Lung (tissue), 17 donors: ENCODE measurements at places on chromosomes 6 and 20. TPM values are rescaled to one million over a fixed set of nuclear protein-coding genes. Genes with fewer than 3 reads are reported as not detected.

GRCh38 chr6:14454473-14454775, 336.9 kb downstream of the CD83 start:
- no peaks in the 10 kb centered on the region for H3K36me3 ChIP-seq
- no peak for DNase-seq
- H3K27me3 ChIP-seq = no peaks in the 10 kb centered on the region
- no peak overlapping the region for H3K27ac ChIP-seq
- peaks cover 33% of the 10 kb centered on the region for H3K4me1 ChIP-seq

Gene SIGLEC1
- polyA plus RNA-seq = 18.1 TPM

DNA sequence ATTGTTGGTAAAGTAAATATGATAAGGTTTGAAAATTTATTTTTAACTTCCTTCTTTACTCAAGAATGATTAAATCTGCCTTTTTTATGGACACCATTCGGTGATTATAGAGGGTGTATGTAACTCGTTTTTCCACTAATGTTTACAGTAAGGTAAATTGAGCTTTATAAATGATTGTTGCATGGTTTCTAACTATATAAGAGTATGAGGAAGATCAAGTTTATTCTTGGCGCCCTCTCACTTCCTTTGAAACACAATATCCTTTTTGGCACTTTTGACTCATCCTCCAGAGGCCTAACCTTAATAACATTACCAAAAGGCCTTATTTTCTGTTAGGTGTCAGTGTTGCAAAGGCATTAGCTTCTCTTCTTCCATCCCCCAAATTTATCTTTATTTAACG, 41.8 kb upstream of the MTRF1L start:
- H3K27me3 ChIP-seq = no peaks in the 10 kb centered on the region
- no peaks in the 10 kb centered on the region for H3K36me3 ChIP-seq
- H3K4me1 ChIP-seq = no peaks in the 10 kb centered on the region
- no peak for DNase-seq

- peaks cover 2% of the 10 kb centered on the region for H3K4me1 ChIP-seq
- H3K27me3 ChIP-seq = no peaks in the 10 kb centered on the region
- H3K27ac ChIP-seq = no peak overlapping the region
- H3K36me3 ChIP-seq = no peaks in the 10 kb centered on the region
- peak; percentile 80 for DNase-seq
- H3K4me3 ChIP-seq = no peak overlapping the region
Observed at GRCh38 chr6:66538551-66539135, 831.6 kb upstream of the EYS start.

DNA sequence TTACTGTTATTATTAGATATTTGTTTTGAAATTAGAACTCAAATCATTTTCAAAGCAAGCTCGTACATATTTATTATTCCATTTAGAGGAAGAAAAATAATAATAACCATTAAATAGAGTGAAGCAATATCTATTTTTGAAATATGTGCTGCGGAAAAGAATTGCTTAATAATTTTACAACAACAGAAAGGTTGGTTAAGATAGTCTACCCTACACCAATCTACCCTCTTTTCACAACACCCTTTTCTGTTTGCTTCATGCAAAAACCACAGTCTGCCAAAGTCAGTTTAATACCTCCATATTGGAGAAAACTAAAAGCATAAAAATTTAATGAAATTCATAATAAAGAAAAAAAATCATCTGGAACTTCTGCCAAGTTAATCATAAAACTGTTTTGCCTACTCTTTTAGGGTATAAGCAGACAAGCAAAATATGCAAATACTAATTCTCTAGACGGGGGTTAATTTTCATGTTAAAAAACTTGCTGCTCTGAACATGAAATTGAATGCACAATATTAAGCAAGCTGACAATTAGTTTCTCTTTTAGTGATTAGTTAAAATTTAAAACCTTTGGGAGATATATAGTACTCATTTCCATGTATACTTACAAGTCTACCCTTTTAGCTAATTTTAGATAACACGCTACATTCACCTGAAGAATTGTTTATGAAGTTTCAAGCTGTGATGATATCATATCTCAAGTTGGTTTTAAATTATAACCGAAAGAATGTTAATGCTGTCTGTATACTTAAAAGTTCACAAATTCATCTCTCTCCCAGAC, 100.2 kb downstream of the AHI1 start:
- no peaks in the 10 kb centered on the region for H3K27me3 ChIP-seq
- H3K4me3 ChIP-seq = no peak overlapping the region
- no peak overlapping the region for H3K27ac ChIP-seq
- H3K36me3 ChIP-seq = no peaks in the 10 kb centered on the region
- no peaks in the 10 kb centered on the region for H3K4me1 ChIP-seq

- peaks cover 20% of the 10 kb centered on the region for H3K36me3 ChIP-seq
- H3K27me3 ChIP-seq = no peaks in the 10 kb centered on the region
- no peak overlapping the region for H3K27ac ChIP-seq
- H3K4me3 ChIP-seq = no peak overlapping the region
- H3K4me1 ChIP-seq = no peaks in the 10 kb centered on the region
Observed at GRCh38 chr20:44501448-44501847, 20.4 kb downstream of the SERINC3 start.

DNA sequence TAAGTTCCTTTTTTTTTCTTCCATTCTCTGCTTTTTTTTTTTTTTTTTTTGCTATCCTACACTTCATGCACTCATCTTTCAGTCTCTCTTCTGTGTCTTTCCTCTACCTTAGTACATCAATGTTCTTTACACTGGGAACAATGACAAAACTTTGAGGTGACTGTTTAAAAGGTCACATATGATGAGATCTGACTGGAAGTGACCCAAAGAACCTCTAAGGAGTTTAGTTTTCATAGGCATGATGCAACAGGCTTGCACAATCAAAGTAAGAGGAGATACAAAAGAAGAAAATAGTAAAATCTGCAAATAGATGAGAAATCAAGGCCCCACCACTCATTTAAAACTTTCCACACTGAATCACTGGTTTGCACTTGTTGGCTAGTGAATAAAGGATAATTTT, 840.8 kb downstream of the TBC1D32 start:
- no peak overlapping the region for H3K27ac ChIP-seq
- no peak overlapping the region for H3K4me3 ChIP-seq
- no peak for DNase-seq
- H3K36me3 ChIP-seq = no peaks in the 10 kb centered on the region

DNA sequence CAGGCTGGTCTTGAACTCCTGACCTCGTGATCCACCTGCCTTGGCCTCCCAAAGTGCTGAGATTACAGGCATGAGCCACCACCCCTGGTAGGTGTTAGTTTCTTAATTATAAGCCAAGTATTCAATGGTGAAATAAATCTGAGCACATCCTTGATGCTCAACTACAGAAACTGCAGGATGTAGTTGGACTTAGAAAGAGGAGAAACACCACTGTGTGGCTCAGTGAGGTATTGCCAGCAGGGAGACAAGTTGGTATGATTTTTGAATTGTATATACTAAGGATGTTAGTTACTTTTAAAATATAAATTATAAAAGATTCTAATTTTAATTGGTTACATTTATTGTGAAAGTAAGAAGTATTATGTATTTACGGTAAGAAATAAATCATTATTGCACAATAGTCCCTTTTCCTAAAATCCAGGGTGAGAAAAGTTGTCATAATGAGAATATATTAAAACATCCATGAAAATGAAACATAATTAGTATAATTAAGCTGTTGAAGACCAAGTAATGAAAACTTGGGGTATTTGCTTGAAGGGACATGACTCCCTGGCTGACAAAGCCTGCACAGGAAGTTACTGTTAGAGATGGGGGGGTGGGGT, 17.6 kb downstream of the SLC18B1 start:
- no peak overlapping the region for H3K4me3 ChIP-seq
- H3K27ac ChIP-seq = no peak overlapping the region
- peak; percentile 26 for DNase-seq
- H3K36me3 ChIP-seq = peaks cover 6% of the 10 kb centered on the region

DNA sequence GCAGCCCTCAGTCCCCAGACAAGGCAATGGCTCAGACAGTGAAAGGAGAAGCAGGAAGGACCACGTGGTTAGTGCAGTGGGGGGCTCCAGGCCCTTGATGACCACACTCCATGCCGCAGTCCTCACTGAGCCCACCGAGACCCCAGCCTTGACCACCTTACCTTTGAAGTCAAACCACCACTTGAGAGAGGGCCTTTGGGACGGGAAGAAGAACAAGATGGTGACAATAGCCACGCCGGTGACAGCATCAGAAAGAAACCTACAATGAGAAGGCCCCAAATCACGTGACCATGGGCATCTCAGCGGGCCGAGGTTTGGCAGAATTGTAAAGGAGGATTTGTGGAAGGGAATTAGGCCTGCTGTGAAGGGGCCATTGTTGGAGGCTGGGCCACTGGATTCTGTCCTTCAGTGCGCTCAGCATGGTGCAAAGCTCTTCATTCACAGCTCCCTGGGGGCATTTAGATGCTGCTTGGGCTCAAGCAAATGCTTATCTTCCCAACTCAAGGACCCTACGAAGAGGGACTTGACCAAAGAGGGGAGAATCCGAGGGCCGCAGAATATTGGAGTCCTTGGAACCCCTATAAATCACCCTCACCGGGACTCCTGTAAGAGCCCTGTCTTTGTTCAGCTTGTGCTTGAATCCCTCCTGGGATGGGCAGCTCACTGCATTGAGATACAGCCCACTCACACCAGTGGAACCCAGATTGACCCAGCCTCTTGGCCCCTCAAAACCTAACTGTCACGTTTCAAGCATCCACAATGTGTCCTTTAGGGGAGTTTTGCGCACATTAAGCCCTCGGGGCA, 33.2 kb upstream of the OCSTAMP start:
- H3K27me3 ChIP-seq = no peaks in the 10 kb centered on the region
- H3K36me3 ChIP-seq = no peaks in the 10 kb centered on the region
- no peak for DNase-seq

DNA sequence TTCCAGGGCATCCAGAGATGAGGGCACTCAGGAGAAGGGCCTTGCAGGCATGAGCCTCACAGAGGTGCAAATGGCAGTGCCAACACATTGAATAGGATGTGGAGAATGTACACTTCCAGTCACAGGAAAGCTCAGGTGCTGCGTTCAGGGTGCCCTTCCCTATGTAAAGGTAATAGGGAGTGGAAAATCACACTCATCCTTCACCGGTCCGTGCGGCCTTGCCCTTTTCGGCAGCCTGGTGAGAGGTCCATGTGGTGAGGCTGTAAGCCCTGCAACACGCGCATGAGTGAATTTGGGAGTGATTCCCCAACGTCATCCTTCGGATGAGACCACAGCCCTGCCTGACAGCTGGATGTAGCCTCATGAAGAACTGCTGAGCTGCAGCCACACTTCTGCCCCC, 43.0 kb upstream of the RPS6KA2 start:
- no peaks in the 10 kb centered on the region for H3K4me1 ChIP-seq
- DNase-seq = no peak
- no peak overlapping the region for H3K27ac ChIP-seq
- no peaks in the 10 kb centered on the region for H3K36me3 ChIP-seq

- DNase-seq = no peak
- no peaks in the 10 kb centered on the region for H3K27me3 ChIP-seq
- H3K27ac ChIP-seq = no peak overlapping the region
- H3K36me3 ChIP-seq = no peaks in the 10 kb centered on the region
- H3K4me1 ChIP-seq = no peaks in the 10 kb centered on the region
- no peak overlapping the region for H3K4me3 ChIP-seq
Observed at GRCh38 chr6:64815718-64816117, 891.3 kb downstream of the EYS start.

DNA sequence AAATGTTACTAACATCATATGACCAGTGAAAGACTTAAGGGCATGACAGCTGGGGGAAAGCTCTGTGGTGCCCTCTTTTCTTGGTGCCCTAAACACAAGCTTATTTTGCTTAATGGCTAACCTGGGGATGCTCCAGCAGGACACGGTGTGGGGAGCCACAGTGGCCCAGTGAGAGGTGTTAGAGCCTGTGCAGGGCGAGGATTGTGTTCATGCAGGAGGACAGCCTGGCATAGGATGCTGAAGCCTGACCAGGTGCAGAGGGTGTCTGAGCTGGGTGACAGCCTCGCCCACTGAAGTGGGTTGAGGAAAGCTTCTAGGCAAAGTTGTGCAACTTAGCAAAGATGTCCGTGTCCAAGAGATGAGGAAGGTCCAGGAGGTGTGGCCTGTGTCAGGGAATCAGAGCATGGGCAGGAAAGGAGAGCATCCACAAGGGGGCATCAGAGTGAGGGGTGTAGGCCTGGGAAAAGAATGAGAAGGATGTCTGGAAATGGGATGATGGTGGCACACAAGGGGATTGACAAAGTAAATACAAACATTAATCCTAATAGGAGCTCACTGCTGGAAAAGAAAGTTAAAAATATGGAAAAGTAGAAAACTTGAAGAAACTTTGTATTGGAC, 33.9 kb downstream of the SLC17A4 start:
- no peaks in the 10 kb centered on the region for H3K27me3 ChIP-seq
- H3K4me1 ChIP-seq = no peaks in the 10 kb centered on the region
- H3K27ac ChIP-seq = no peak overlapping the region

DNA sequence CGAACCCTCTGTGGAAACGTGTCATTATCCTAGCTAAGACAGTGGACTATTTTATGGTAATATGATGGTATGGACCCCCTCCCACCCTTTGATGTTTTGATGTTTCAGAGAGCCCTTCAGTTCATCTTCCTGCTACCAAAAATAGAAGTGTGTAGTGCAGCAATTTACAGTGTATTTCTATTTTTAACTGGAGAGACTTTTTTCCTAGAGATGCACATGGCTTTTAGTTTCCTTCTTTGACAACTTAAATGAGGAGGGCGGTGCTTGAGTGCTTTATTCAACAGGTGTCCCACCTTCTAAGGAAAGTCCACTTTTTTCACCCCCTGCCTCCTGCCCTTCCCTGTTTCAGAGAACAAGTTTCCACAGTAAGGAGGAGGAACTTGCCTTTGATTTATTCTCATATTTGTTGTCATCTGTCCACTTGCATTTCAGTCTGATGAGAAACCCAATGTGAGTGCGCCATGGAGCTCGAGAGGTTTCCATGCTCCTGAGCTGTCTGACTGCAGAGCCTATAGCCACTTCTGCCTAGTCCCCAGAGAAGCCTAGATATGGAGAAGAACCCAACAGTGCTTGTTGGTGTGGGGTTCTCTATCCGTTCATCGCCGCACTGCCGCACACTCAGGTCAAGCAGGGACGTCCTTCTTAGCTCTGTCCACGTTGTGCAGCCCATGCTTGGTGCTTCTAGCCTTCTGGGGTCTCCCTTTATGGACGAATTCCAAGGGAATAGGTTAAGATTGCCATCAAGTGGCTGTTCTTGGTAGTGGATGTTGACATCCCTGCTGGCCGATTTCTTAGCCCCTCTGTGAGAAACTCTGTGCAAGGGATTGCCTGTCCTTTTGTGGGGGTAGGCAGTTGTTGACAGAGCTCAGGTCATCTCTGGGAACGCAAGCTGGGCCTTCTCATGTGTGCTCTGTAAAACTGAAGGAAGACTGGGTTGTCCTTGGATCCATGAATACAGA, 144.2 kb downstream of the JARID2 start:
- H3K27me3 ChIP-seq = no peaks in the 10 kb centered on the region
- DNase-seq = peak; percentile 91
- H3K36me3 ChIP-seq = no peaks in the 10 kb centered on the region
- peaks cover 17% of the 10 kb centered on the region for H3K4me1 ChIP-seq
- no peak overlapping the region for H3K4me3 ChIP-seq
- H3K27ac ChIP-seq = peak overlapping the region; percentile 14

Gene SIRPD
- 0.75 TPM for polyA plus RNA-seq

GRCh38 chr20:52269321-52269720, 77.7 kb upstream of the ZFP64 start:
- H3K27me3 ChIP-seq = no peaks in the 10 kb centered on the region
- no peak overlapping the region for H3K4me3 ChIP-seq
- H3K27ac ChIP-seq = no peak overlapping the region
- H3K4me1 ChIP-seq = peaks cover 3% of the 10 kb centered on the region
- H3K36me3 ChIP-seq = no peaks in the 10 kb centered on the region
